ENCODE measurements at places on chromosomes 2 and 18.

- no peak for DNase-seq
These were observed 151.2 kb downstream of the FMNL2 start for GRCh38 chr2:152485954-152486736.

DNA sequence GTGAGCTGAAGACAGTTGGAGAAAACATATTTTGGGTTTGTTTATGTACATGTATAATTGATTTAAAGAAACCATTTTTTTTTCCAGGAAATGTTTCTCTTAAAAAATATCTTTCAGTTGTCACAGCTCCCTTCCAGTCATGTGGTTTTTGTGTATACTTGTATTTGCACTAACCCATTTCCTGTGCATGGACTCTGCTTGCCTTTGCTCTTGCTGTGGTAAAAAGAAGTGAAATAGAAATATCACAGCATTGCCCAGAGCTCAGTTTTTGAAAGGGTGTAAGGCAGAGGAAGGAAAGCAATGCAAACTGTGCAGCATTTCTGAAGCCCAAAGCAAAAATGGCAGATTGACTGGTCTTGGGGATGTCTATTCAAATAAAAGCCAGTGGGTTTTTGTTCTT, 10.4 kb upstream of the DOCK10 start:
- no peak for DNase-seq

GRCh38 chr2:174442546-174443510, 44.0 kb downstream of the GPR155 start:
- no peak for DNase-seq

GRCh38 chr2:74007121-74007520, 22.4 kb downstream of the TET3 start:
- no peak for DNase-seq

GRCh38 chr18:61831071-61831470, 61.7 kb downstream of the RNF152 start:
- no peak for DNase-seq

DNA sequence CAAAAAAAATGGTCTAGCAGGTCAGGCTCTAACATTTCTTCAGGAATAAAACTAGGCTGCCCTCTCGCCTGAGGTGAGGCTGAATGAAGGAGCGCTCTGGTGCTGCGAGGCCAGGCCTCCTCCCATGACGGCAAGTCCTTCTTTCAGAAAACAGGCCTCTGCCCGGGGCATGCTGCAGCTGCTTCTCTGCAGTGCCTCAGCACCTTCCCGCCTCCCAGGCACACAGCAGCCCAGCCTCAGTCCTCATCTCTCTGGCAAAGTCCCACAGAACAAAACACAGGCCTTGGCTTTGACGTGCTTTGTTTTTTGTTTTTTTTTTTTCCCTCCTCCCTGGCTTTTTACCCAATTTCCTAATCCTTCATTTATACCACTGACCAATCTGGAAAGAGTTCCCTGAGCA, 74.8 kb downstream of the BCL11A start:
- DNase-seq = no peak

- DNase-seq = no peak
These were observed 206.2 kb downstream of the EXOC6B start for GRCh38 chr2:72619626-72620025.

- DNase-seq = no peak
These were observed 3.6 kb downstream of the CRYGB start for GRCh38 chr2:208142240-208142924.

Measured in pancreas (tissue), 10 donors.